ENCODE measurements at places on chromosomes 6 and 20. TPM values are rescaled to one million over a fixed set of nuclear protein-coding genes. Genes with fewer than 3 reads are reported as not detected.
A peak's percentile ranks its signal among the peaks of the same experiment; 100 is the strongest.

GRCh38 chr6:34358389-34358905 lies 34.0 kb downstream of the NUDT3 start:
- DNase-seq: peak; percentile 77
- H3K4me1 ChIP-seq: peaks cover 7% of the 10 kb centered on the region
- H3K27me3 ChIP-seq: no peaks in the 10 kb centered on the region
- no peak overlapping the region for H3K27ac ChIP-seq
- H3K4me3 ChIP-seq: no peak overlapping the region

DNA sequence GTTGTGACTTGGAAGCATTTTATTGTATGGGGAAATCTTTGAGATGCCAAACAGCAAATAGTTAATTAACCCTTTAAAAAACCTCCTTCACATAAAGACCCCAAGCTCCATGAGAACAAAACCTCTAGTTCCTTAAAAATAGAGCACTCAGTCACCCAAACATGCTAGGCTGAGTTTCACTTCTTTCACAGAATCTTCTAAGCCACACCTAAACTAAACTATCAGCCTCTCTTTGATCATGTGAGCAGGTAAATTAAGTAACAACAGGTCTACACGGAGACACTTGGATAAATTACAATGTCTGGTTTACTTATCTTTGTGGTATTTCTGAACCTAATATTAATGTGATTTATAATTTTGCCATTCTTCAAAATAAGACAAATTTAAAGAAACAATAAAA lies 205.2 kb upstream of the MARCKS start:
- H3K36me3 ChIP-seq: no peaks in the 10 kb centered on the region
- peaks cover 2% of the 10 kb centered on the region for H3K4me1 ChIP-seq
- no peak overlapping the region for H3K4me3 ChIP-seq
- H3K27ac ChIP-seq: no peak overlapping the region
- H3K27me3 ChIP-seq: no peaks in the 10 kb centered on the region

- H3K27ac ChIP-seq: peak overlapping the region; percentile 18
- peaks cover 30% of the 10 kb centered on the region for H3K4me1 ChIP-seq
- no peaks in the 10 kb centered on the region for H3K36me3 ChIP-seq
- no peaks in the 10 kb centered on the region for H3K27me3 ChIP-seq
Measured at GRCh38 chr6:169169375-169169774, 84.3 kb downstream of the THBS2 start.

DNA sequence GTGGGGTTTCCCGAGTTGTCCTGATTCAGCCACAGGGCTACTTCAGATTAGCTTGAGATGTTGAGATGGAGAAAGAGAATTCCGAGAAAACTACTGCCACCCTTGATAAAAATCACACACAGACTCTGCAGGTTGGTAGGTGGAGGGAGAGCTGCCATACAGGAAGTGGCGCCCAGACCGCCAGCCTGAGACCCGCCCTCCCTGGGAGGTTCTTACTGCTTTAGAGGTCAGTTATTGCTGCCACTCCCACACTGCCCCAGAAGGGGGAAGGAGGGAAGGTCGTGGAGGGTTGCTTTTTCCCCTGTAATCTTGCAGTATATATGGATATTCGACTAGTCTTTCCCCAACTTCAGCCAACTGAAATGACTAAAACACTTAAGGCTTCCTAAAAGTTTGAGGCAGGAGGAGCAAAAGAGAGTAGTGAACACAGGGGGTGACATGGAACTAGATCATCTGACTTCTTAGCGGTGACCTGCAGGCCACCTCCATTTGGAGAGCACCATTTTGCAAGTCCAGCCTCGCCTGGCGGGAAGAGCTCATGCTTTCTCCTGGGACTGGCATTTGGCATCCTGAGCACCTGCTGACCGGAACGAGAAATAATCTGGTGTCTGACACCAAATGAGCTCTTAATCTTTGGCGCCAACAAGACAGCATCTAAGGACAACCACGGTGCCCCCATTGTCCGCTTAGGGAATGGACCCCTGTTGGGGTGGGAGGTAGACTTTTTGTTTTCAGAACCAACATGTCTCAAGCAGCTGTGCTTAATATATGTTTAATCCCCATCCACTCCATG lies 35.7 kb upstream of the SLC22A1 start:
- no peak for DNase-seq
- no peak overlapping the region for H3K27ac ChIP-seq
- peaks cover 61% of the 10 kb centered on the region for H3K36me3 ChIP-seq
- no peaks in the 10 kb centered on the region for H3K27me3 ChIP-seq
- H3K4me1 ChIP-seq: peaks cover 5% of the 10 kb centered on the region
- H3K4me3 ChIP-seq: no peak overlapping the region

GRCh38 chr20:711576-711975 lies 36.0 kb upstream of the SCRT2 start:
- no peaks in the 10 kb centered on the region for H3K36me3 ChIP-seq
- DNase-seq: no peak
- no peak overlapping the region for H3K27ac ChIP-seq

- H3K36me3 ChIP-seq: no peaks in the 10 kb centered on the region
- DNase-seq: no peak
- no peak overlapping the region for H3K4me3 ChIP-seq
- no peaks in the 10 kb centered on the region for H3K27me3 ChIP-seq
Measured at GRCh38 chr6:18584372-18584771, 197.2 kb downstream of the RNF144B start.

GRCh38 chr6:44048277-44048676 lies 79.0 kb downstream of the MRPL14 start:
- H3K27me3 ChIP-seq: no peaks in the 10 kb centered on the region
- no peak overlapping the region for H3K4me3 ChIP-seq
- peaks cover 51% of the 10 kb centered on the region for H3K4me1 ChIP-seq
- no peak overlapping the region for H3K27ac ChIP-seq
- no peak for DNase-seq

- no peak for DNase-seq
- H3K36me3 ChIP-seq: no peaks in the 10 kb centered on the region
- no peak overlapping the region for H3K27ac ChIP-seq
- peaks cover 21% of the 10 kb centered on the region for H3K4me1 ChIP-seq
Measured at GRCh38 chr6:11280394-11280793, 47.9 kb upstream of the NEDD9 start.

GRCh38 chr6:95286874-95287273 lies 290.5 kb upstream of the MANEA start:
- H3K36me3 ChIP-seq: no peaks in the 10 kb centered on the region
- H3K4me3 ChIP-seq: no peak overlapping the region
- H3K27ac ChIP-seq: no peak overlapping the region
- no peaks in the 10 kb centered on the region for H3K4me1 ChIP-seq

- no peaks in the 10 kb centered on the region for H3K4me1 ChIP-seq
- no peaks in the 10 kb centered on the region for H3K36me3 ChIP-seq
- peaks cover 6% of the 10 kb centered on the region for H3K27me3 ChIP-seq
- no peak overlapping the region for H3K4me3 ChIP-seq
Measured at GRCh38 chr20:48751871-48752270, 75.9 kb downstream of the PREX1 start.

DNA sequence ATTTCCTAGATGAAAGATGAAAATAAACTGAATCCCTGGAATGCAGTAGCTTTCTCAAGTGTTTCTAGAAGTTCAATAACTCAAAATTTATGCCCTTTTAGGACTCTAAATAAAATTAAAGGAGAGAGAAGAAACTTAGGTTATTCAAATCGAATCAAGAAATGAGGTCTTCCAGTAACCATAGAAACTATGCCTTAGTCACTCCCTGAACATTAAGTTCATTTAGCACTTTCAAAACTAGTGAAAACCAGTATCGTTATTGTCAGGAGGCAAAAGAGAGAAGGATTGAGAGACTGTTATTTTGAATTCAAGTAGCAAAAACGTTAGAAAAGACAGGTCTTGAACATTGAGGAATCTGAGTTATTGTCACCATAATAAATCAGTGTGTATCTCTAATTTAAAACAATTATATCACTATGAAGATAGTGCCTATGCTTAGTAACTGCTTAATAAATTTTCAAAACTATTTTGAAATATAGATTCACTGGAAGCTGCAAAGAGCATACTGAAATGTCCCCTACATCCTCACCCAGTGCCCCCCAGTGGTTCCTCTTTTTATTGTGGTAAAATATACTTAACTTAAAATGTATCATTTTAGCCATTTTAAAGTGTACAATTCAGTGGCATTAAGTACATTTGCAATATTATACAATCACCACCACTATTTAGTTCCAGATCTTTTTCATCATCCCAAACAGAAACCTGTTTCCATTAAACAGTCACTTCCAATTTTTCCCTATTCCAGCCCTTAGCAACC lies 4.6 kb downstream of the RPP21 start:
- H3K27me3 ChIP-seq: peaks cover 13% of the 10 kb centered on the region
- no peak overlapping the region for H3K4me3 ChIP-seq
- H3K36me3 ChIP-seq: peaks cover 8% of the 10 kb centered on the region
- no peak overlapping the region for H3K27ac ChIP-seq
- no peak for DNase-seq

DNA sequence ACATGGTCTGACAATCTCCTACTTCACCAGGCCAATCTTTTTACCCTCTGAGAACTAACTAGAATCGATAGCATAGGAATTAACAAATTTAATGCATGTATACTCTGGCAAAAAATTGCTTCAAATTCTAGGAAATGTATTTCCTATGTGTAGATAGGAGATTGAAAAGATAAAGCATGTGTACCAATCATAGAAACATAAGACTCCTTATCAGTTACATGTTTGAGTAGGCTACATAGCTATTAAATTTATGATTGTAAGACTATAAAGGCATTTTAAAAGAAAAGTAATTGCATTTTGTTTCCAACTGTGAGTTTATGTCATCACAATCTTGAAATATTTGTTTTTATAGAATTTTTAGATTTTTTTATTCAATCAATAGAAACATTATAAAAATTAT lies 196.6 kb upstream of the HEY2 start:
- H3K4me1 ChIP-seq: no peaks in the 10 kb centered on the region
- no peaks in the 10 kb centered on the region for H3K27me3 ChIP-seq
- no peak overlapping the region for H3K4me3 ChIP-seq
- H3K36me3 ChIP-seq: no peaks in the 10 kb centered on the region
- H3K27ac ChIP-seq: no peak overlapping the region

- peak; percentile 97 for DNase-seq
- no peak overlapping the region for H3K4me3 ChIP-seq
- H3K27ac ChIP-seq: no peak overlapping the region
- no peaks in the 10 kb centered on the region for H3K36me3 ChIP-seq
Measured at GRCh38 chr6:133964052-133964451, 11.0 kb downstream of the TBPL1 start.

- H3K4me1 ChIP-seq: no peaks in the 10 kb centered on the region
- no peak overlapping the region for H3K4me3 ChIP-seq
- DNase-seq: no peak
Measured at GRCh38 chr6:21246075-21246474, 347.5 kb upstream of the SOX4 start.

DNA sequence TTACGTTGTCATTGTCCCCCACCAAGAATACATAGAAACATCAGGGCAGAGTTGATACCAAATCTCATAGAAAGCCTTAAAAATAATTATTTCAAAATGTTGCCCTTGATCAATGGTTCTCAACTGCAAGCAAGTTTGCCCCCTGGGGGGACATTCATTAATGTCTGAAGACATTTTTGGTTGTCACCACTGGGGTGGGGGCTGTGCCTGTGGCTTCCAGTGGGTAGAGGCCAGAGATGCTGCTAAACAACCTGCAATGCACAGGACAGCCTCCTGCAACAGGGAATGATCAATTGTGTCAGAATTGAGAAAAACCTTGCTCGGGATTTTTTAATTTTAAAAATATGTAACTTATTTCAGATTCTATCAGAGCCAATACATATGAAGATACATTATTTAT lies 130.6 kb upstream of the DOK5 start:
- H3K36me3 ChIP-seq: no peaks in the 10 kb centered on the region
- peaks cover 11% of the 10 kb centered on the region for H3K4me1 ChIP-seq
- H3K27me3 ChIP-seq: no peaks in the 10 kb centered on the region
- DNase-seq: no peak

- no peak overlapping the region for H3K4me3 ChIP-seq
- H3K27me3 ChIP-seq: no peaks in the 10 kb centered on the region
- no peak overlapping the region for H3K27ac ChIP-seq
- H3K36me3 ChIP-seq: no peaks in the 10 kb centered on the region
Measured at GRCh38 chr6:20947977-20948376, 413.7 kb downstream of the CDKAL1 start.

DNA sequence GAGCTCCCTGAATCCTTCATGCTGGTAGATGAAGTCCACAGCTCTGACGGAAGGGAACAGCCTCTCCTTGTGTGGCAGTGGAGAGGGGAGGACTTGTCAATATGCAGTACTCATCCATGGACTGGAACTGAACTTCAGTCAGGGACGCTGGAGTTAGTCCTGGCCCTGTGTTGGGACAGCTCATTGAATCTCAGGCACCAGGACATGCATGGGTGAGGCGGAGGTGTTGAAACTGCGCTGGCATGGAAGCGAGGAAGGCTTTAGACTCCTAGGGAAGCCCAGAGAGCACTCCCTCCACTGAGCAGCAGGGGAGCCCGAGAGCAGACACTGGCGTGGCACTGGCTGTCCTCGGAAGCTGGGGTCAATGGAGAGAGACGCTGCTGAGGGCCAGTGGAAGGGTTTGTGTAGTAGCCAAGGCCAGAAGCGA lies 161.3 kb upstream of the GGTLC1 start:
- no peak for DNase-seq
- no peaks in the 10 kb centered on the region for H3K4me1 ChIP-seq
- H3K4me3 ChIP-seq: no peak overlapping the region
- no peaks in the 10 kb centered on the region for H3K36me3 ChIP-seq
- H3K27me3 ChIP-seq: no peaks in the 10 kb centered on the region
- no peak overlapping the region for H3K27ac ChIP-seq

DNA sequence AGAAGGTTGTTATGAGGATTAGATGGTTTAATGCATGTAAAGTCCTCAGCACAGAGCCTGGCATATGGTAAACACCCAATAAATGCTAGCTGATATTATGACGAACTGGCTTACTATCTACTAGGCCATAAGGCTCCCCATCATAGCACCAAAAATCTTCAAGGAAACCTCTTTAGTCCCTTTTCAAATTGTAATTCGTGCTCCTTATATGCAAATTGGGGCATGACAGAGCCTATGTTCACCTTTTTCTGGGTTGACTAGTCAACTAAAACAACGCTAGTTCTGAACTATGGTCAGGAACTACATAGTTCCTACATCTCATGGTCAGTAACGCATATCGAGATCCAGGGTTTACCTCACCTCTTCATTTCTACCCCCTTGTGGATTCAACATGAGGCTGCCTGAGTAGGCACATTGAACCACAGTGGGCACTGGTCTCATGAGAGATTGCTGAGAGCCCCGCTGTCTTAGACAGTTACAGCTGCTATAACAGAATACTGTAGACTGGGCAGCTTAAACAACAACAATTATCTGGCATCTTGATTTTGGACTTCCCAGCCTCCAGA lies 97.2 kb upstream of the TNFAIP3 start:
- H3K36me3 ChIP-seq: no peaks in the 10 kb centered on the region
- H3K27me3 ChIP-seq: no peaks in the 10 kb centered on the region
- DNase-seq: no peak

Gene PET117
- total RNA-seq: 3.9 TPM

Gene ROS1
- total RNA-seq: under 0.01 TPM

Gene ZFP57
- total RNA-seq: not detected

Gene ADGRB3
- total RNA-seq: not detected

Gene DAAM2
- 13.1 TPM for total RNA-seq

Gene BNIP5
- total RNA-seq: not detected

Gene CTCFL
- not detected for total RNA-seq

Gene DCDC2
- total RNA-seq: not detected

Gene SYNE1
- 159 TPM for total RNA-seq

Gene AIF1
- not detected for total RNA-seq

Gene CLPSL2
- not detected for total RNA-seq

Gene LST1
- total RNA-seq: not detected

Gene RTN4IP1
- 11.7 TPM for total RNA-seq

Gene NEURL2
- 0.56 TPM for total RNA-seq

Gene SLC12A5
- not detected for total RNA-seq

All from IMR-90 (cell line).